NCI-H1436 (cell line): ENCODE measurements at places on chromosomes 4 and X.

DNA sequence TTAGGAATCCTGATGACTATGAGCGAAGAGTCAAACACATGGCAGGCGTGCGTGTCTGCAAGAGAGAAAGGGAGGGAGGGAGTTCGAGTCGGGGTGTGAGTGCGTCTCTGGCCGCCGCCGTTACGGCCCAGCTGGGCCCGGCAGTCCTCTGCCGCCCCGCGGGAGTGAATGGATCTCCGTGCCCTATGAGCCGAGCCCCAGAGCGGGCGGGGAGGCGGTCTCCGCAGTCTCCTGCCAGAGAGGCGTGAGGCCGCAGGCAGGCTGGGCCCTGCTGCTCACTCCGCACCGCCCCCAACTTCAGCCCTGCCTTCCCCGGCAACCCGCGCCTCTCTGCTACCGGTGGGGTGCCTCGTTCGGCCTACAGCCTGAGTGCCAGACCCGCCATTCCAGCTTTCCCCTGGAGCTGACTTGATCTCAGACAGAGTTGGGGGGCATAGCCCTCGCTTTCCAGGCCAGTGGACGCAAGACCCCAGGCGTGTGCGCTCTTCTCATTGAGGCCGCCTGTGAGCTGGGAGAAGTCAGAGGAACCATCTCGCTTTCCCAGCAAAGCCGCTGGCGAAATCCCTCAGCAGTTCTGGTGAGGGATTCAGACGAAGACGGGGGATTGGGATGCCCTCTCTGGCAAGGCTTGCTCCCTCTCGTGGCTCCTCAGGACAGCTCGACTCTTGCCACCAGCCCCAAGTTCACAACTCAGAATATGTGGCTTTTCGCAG is 1.4 kb downstream of the SLC16A2 start:
- DNase-seq: no peak

DNA sequence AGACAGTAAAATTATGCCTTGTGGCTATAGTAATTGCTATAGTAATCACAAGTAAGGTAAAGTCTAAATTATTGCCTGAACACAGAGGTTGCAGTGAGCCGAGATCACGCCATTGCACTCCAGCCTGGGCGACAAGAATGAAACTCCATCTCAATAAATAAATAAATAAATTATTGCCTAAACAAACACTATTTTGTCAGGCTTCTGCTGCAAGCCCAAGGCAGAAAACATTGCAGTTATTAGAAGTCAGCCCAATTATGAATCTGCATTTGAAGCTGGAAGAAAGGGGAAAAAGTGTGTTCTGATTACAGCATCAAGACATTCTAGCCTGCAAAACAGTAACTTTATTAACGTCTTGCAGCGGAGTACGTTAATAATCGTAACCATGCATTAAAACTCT is 17.1 kb downstream of the HSD17B13 start:
- DNase-seq: no peak

GRCh38 chr4:61511716-61512488 is 311.8 kb downstream of the ADGRL3 start:
- no peak for DNase-seq

GRCh38 chr4:158236304-158237030 is 26.2 kb downstream of the TMEM144 start:
- DNase-seq: no peak

GRCh38 chr4:159487284-159487747 is 384.4 kb downstream of the RAPGEF2 start:
- DNase-seq: peak; percentile 52
